ACHN (cell line): ENCODE measurements at places on chromosomes 6 and 20.

DNA sequence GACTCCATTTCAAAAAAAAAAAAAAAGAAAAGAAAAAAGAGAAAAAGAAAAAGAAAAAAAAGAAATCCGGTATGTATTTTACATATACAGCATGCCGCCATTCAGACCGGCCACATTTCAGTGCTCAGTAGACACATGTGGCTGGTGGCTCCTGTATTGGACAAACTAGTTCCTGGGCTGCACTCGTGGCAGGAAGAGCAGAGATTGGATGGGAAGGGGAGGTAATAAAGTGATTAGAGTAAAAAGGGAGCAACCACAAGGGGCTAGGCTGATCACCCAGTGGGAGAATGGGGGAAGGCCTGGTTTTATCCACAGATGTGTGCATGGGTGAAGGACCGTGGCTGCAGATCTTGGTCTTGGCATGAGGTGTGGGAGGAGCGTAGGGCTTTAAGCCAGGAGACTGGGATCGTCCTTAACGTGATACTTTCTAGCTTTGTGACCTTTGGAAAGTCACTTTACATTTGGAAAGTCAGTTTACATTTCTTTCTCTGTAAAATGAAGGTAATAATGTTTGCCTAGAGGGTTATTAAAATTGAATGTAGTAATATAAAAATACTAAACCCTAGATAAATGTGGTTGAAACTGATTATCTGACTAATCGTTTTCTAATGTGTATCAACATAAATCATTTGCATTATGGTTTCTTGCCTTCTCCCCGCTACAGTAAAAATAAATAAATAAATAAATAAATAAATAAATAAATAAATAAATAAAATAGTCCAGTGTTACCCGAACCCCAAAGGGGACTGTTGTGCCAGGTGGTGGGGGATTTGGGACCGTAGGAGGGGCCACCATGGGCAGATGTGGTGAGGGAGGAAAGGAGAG lies 869 bp upstream of the TRIM15 start:
- no peak for DNase-seq

- DNase-seq = no peak
These were observed 45.0 kb downstream of the CARMIL1 start for GRCh38 chr6:25324066-25324762.

DNA sequence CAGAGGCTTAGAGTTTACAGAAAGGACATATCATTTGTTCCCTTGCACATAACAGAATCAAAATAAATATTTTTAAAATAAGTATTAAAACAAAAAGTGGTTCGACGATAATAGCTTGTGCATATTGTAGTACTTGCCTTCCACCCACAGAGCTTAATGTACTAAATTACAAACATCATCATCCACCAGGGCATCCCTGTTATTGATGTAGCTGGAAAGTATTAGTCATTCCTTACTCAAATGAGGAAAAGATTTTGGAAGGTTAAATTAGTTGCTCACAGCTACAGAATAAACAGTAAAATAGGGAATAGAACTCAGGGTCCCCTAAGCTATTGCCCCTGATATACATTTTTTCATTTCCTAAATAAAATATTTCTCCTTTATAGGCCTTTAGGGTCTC lies 150.3 kb downstream of the PTPRK start:
- no peak for DNase-seq

- no peak for DNase-seq
These were observed 28.8 kb upstream of the APMAP start for GRCh38 chr20:25021336-25021735.

DNA sequence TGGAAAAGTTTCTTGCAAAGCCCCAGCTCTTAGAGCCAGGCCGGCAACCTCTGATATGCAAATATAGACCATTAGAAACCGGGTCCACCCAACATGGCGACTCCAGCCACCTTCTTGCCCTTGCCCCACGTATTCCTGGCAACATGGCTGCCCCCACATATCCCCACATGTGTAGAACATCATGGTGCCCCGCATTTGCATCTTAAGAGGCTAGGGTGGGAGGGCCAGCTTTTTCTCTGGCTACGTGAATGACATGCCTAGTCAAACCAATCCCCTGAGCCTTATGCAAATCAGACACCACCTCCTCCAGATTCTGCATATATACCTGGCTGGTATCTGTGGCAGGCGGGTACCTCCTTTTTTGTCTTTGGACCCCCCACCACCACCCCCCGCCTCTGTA lies 106.1 kb upstream of the PTPRT start:
- no peak for DNase-seq

DNA sequence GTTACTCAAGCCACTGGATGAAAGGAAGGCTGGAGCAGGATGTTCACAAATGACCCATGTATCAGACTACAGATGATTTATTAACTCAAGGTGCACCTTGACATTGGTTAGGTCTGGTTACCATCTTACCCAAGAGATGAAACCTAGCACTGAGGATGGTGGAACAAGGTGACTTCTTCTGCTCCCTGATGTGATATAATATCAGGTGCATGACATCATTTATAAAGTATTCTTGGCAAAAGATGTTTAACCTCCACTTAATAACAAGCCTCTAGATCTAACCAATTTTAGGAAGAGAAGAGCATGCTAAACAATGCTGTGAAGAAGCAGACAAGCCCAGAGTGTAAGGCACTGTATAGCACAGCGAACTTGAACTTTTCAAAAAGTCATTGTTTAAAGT lies 100.9 kb downstream of the FYN start:
- DNase-seq = no peak

DNA sequence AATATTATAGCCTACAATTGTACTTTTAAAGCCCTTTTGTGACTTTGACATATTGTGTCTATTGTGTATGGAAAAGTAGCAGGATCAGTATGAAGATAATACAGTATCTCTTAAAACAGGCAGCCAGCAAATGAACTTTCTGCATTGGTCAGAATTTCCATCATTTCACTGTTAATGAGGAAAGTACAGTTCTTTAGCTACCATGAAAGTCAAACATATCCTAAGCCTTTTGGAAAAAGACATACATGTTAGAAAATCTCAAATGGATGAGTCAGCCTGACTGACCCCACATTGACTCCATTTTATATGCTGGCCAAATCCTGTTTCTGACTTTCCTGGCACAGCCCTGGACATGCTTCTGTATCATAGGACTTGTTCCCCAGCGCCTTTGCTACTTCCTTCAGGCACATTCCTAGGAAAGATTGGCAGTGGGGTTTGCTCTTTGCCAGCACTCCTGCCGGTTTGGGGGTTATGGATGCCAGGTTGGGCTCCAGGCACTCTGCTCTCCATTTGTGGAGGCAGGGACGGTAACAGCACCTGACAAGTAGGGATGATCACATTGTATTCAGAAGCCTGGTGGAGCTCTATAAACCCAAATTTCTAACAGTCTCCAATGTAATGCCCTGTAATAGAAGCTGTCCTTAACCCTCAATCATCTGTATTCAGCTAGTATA lies 43.7 kb downstream of the TOP1 start:
- no peak for DNase-seq

DNA sequence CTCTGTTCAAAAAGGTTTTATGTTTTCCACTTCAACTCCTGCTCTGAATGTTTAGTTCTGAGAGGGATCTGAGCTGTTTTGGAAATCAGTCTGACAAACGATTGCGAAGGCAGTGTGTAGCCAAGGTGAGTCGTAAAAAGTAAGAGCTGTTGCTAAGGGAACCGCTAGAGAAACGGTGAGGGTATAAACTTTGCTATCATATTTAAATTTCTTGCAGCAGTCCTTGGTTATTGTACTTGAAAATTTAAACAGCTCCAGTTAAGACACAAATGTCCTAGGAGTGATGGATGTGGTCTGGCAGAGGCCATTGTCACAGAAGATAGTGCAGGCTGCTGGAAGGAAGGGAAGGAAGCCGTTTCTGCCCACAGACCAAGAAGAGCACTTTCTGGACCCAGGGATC lies 64.9 kb upstream of the CITED2 start:
- no peak for DNase-seq

- no peak for DNase-seq
These were observed 59.3 kb upstream of the ZNF217 start for GRCh38 chr20:53652859-53653517.

GRCh38 chr6:91063362-91063761 lies 476.5 kb upstream of the MAP3K7 start:
- DNase-seq = no peak

- DNase-seq = no peak
These were observed 134.3 kb downstream of the ANKRD60 start for GRCh38 chr20:58094160-58094559.

DNA sequence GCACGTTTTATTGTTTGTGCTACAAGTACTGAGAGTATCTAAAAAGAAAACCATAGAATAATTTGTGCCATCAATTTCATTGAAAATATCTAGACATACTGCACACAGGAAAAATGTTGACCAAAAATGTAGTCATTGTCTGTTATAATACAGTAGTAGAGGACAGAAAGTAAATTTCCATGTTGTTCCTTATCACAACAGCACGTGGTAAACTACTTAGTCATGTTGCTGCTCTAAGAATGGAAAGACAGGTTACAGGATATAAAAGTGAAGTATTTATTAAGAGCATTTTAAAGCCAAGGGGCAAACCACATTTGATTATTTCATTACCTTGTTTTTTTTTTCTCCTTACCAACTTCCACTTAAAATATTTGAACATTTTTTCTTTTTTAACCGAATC lies 89.0 kb upstream of the CEP85L start:
- no peak for DNase-seq

GRCh38 chr6:159400826-159401225 lies 231.6 kb downstream of the FNDC1 start:
- peak; percentile 41 for DNase-seq
